ENCODE measurements at places on chromosomes 1 and 21.

DNA sequence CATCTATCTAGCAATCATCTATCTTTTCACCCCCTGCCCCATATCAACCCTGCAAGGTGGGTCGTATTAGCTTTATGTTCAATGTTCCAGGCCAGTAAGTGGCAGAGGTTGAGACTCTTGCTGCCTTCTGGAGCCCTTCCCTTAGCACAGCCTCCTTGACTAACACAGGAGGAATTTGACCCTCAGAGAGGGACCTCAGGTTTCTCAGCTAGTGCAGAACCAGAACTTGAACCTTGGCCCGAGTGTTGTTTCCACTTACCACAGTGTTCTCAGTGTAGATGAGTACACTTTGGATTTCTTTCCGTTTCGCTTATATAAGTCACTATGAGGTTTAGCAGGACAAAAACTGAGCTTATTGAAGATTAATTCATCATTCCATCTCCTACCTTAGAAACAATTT is 11.1 kb upstream of the ATF3 start:
- DNase-seq = no peak

- no peak for DNase-seq
Measured at GRCh38 chr21:35948982-35949381, 111.3 kb downstream of the SETD4 start.

DNA sequence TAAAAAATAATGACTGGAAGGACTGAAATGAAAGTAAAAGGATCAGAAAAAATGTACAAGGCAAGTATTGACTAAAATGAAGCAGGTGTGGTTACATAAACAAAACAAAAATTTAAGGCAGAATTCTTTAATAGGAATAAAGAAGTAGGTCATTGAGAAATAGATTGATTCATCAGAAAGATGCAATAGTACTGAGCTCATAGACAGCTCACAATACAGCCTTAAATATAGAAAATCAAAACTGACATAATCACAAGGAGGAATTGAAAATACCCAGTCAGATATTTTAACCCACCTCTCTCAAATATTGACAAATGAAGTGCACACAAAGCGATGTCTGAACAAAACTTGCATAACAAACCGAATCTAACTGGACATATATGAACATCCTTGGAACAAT is 366.8 kb upstream of the DPYD start:
- DNase-seq = no peak

GRCh38 chr1:2210084-2210653 is 15.6 kb upstream of the FAAP20 start:
- no peak for DNase-seq

GRCh38 chr1:110106013-110106941 is 6.0 kb upstream of the UBL4B start:
- DNase-seq = no peak

DNA sequence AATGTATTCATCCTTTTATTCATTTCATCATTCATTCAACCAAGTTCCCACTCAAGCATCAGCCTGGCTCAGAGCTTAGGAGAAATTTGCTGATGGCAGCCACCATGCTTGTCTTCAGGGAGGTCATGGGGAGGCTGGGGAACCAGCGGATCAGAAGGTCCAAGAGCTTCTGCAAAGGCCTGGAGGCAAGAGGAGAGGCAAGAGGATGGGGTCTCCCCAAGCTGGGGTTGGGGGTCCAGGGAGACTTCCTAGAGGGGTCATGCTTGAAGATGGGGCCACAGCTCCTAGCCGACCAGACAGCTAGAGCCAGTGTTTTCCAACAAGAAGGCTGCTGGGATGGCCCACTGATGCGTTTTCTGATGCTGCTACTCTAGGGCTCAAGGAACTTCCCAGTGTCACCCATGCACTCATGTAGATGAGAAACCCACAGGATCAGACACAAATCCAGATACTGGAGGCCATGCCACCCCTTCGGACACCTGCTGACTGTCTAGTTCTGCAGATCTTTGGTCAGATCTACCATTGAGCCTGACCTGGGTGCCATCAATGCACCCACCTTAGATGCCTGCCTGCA is 315.2 kb downstream of the AJAP1 start:
- DNase-seq = no peak

DNA sequence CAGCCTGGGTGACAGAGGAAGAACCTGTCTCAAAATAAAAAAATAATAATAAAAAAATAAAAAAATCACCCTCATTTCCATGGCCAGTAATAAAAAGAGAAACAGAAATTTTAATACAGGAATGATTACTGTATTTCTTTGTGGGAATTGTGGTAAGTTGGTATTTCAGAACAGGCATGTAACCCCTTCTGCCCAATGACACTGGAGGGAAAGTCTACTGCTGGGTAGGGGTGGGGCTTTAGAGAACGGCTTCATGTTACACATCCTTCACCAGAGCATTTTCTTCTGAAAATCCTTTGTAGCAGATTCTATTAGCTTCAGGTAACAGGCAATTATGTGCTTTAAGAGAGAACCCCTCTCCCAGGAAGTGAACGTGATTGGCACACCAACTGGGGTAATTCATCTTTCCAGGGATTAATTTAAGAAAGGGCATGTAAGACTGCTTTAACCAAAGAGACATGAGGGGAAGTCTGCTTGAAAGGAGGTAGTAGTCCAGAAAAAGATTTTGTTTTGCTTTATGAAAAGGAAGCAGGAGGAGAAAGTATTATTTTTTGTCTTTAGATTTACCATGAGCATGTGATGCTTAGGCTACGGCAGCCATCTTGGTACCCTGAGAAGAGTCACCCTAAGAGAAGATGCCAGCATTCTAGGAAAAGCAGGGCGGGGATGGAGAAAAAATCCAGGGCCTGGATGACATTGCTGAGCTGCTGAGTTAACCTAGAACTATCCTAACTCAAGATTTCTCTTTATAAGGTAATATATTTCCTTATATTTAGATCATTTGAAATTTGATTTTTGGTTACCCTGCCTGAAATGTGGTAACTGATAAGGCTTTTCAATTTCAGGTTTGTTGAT is 57.7 kb upstream of the DPT start:
- DNase-seq = no peak

DNA sequence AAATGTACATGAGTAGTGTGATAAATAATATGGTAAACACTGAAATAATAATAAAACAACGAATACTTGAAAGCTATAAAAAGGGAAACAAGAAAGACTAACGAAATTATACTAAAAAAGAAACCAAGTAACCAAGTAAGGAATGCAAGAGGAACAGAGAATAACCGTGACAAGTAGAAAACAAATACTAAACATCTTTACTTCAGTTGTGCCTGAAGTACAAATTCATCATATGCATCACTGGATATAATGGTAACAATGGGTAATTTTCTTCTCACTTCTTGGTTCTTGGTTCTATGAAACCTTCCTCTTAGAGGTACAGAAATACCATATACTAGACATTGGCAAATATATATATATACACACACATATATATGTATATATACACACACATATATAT is 1093.6 kb upstream of the B3GALT2 start:
- DNase-seq = no peak

All from stimulated activated CD8-positive, alpha-beta memory T cell treated with anti-CD3 and anti-CD28 coated beads, Interleukin-4, amount 100 ng/mL, for 1 hour (primary cell).